ENCODE measurements at places on chromosomes 1 and 21. TPM values are rescaled to one million over a fixed set of nuclear protein-coding genes. Genes with fewer than 3 reads are reported as not detected.

- peak; percentile 24 for DNase-seq
Observed at GRCh38 chr21:27564684-27565301, 597.9 kb upstream of the ADAMTS5 start.

GRCh38 chr21:26443291-26443690 is 129.8 kb downstream of the CYYR1 start:
- DNase-seq = no peak

The RNASEL gene
- 3.7 TPM for total RNA-seq

The SH2D2A gene
- total RNA-seq = 211 TPM

- no peak for DNase-seq
Observed at GRCh38 chr1:200437088-200437487, 27.3 kb upstream of the ZNF281 start.

- no peak for DNase-seq
Observed at GRCh38 chr1:37932759-37933158, 14.1 kb downstream of the INPP5B start.

GRCh38 chr1:10986525-10986890 is 25.9 kb upstream of the TARDBP start:
- DNase-seq = no peak

DNA sequence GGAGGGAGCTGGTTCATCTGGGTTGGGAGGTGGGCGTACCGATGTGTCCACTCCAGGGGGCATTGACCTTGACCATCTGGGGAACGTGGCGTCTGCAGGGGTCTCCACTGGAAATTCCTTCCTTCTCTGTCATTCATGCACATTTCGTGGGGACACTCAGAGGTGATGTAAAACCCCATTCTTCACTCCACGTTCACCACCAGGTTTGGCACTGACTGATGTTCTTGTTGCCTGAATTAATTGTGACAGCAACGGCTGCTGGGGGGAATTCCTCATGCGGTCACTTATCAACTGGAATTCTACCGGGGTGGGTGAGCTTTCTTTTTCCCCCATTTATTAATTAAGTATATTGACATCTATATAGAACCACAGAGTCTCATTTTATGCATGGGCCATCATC is 18.1 kb upstream of the POFUT2 start:
- DNase-seq = no peak

- no peak for DNase-seq
Observed at GRCh38 chr1:229070168-229070567, 200.7 kb upstream of the RAB4A start.

GRCh38 chr1:177650947-177651346 is 318.9 kb downstream of the SEC16B start:
- no peak for DNase-seq

The SH3D21 gene
- 33.0 TPM for total RNA-seq

The WDR64 gene
- not detected for total RNA-seq

The CADM3 gene
- not detected for total RNA-seq

The PFKL gene
- total RNA-seq = 167 TPM

GRCh38 chr1:74205266-74205665 is 7.2 kb downstream of the FPGT start:
- no peak for DNase-seq

DNA sequence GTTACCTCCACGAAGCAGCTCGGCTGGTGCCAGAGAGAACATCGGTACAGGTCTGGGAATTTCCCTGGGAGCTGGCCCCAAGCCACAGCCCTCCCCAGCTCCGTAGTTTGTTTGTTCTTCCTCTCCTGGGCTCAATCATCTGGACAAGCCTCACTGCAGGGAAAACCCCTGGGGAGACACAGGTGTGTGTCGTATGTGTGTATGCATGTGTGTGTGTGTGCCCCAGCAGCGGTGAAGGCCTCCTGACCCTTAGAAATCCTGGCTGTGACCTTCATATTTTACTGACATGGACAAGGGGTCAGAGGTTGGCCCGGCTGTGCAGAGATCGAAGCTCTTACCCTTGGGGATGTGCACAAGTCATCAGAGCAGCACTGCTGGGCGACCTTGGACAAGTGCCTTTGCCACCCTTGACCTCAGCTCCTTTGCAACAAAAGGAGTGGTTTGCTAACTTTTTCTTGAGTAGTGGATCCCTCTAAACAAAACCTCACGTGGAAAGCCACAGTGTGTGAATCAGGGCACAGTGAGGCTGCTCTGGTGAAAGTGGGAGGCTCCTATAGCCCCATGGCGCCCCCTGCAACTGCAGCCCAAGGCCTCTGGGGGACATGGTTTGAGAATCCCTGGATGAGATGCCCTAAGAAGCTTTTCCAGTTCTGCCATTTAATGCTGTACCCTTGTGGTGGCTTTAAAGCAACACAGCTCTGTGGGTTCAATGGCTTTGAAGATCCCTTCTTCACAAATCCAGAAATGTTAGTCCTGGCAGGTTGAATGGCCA is 12.3 kb upstream of the IL22RA1 start:
- DNase-seq = peak; percentile 18

The CRYBG2 gene
- 1.6 TPM for total RNA-seq

The OR2G6 gene
- total RNA-seq = not detected

- DNase-seq = no peak
Observed at GRCh38 chr1:43207229-43207853, 35.2 kb downstream of the CFAP57 start.

DNA sequence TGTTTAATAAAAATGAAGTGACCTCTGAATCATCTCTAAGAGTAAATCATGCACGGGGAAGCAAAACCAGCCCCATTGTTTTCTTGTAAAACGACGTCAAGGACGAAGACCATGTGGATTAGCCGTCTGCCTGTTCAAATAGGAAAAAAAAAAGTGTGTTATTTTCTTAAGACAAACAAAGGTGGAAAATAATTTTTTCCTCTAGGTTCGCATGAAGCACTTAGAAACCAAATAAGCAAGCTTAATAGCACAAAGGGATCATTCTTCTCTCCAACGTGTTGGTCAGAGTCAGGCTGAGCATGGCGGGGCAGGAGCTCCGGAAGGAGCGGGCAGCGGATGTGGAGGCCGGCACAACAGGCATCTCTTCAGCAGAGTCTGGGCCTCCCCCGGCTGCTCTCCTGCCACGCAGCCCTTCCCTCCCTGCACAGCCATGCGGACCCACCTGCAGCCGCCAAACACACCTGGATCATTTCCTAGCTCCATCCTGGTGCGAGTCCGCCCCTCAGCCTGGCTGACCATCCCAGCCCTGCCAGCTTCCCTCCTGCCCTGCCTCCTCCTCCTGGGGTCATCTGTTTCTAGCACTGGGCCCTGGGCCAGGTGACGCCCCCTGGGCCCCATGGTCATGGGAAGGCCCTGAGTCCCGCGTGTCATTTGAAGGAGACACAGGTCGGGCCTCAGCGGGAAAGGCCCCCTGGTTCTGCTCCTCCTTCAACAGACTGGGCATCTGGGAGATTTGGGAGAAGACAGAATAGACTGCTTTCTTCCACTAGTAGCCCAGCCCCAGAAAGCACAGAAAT is 40.2 kb downstream of the MX1 start:
- no peak for DNase-seq

DNA sequence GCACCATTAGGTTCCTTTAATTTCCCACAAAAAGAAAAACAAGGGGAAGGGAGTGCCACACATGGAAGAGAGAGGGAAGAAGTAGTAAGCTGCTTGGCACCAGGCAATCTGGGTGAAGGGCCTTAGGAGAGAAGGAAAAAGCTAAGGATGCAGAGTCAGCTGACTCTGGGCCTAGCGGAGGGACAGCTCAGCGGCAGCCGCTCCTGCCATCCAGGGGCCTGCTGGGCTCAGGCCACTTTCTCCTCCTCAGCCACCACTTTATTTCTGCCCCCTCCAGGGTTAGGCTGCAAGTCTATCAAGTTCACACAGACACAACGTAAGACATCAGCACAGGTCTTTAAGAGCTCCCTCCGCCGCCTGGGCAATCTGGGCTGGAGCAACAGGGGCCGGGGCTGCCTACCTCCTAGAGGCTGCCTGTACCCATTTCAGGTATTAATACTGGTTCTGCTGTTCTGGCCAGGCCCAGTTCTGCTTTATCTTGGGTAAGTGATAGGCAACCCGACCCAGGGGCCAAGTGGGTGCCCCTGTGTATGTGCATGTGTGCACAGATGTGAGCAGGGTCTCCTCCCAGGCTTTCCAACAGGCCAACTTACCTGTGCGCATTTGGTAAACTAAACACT is 53.6 kb downstream of the SLC45A1 start:
- DNase-seq = no peak

DNA sequence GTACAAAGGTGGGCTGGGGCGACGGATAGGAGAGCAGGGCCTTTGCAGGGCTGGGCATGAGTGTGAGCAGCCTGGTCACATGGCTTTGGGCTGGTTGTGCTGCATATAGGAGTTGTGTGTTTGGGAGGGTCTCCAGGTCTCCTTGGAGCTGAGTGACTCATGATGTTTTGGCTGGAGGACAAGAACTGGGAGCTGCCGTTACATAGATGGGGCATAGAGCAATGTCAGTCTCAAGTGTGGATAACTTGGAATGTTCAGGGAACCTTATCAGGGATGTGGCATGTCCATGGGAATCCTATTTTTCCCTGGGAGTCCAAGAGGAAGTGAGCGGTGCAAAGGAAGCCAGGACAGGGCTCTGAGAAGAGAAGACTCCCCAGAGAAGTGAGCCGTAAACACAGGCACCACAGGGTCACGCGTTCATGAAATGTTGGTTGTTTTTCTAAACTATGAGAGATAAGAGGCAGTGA is 136.4 kb upstream of the KCNE2 start:
- no peak for DNase-seq

- DNase-seq = no peak
Observed at GRCh38 chr1:49306507-49307070, 529.9 kb upstream of the BEND5 start.

GRCh38 chr1:44036409-44037139 is 5.3 kb upstream of the SLC6A9 start:
- DNase-seq = peak; percentile 85

- DNase-seq = no peak
Observed at GRCh38 chr1:146039844-146040194, 18.3 kb upstream of the HJV start.

GRCh38 chr1:14320518-14320917 is 278.0 kb upstream of the KAZN start:
- DNase-seq = no peak

The CLEC20A gene
- not detected for total RNA-seq

The PIGR gene
- total RNA-seq = 0.54 TPM

DNA sequence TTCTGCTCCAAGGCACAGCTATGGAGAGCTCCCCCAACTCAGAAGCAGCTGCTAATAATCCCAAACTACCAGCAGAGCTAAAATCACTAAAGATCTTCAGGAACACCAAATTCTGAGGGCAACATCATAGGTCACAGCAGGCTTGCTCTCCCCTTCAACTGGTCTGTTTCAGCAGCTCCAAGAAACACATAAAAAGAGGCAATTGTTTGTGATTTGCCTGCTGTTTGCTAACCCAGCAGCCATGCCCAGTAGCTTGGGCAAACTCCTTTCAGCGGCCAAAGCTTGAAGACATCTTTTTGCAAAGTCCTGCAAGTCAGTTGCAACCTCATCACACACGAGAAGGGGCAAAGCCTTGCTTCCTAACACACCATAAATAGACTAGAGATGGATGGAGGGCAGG is 8.9 kb downstream of the ERI3 start:
- DNase-seq = no peak

The BMP8B gene
- 0.21 TPM for total RNA-seq

Data from activated CD4-positive, alpha-beta T cell treated with anti-CD3 and anti-CD28 coated beads for 36 hours (primary cell).